ENCODE measurements at places on chromosomes 4 and X.

- no peak for DNase-seq
These were observed 48.6 kb upstream of the IGFBP7 start for GRCh38 chr4:57158762-57159161.

DNA sequence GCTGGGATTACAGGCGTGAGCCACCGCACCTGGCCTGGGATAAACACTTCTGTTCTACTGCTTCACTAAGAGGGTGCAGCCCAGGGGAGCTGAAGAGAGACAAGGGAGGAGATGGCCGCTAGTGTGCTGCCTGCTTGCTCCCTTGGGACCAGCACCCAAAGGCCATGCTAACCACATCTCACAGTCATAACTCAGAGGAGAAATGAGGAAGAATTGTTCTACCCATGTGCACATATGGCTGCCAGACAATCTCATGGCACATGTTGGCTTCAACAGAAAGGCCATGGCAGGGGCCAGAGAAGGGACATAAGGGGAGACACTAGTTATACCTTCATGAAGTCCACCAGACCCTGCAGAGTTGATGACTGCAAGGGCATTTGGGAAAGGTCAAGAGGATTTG, 22.4 kb downstream of the CLDN22 start:
- no peak for DNase-seq

DNA sequence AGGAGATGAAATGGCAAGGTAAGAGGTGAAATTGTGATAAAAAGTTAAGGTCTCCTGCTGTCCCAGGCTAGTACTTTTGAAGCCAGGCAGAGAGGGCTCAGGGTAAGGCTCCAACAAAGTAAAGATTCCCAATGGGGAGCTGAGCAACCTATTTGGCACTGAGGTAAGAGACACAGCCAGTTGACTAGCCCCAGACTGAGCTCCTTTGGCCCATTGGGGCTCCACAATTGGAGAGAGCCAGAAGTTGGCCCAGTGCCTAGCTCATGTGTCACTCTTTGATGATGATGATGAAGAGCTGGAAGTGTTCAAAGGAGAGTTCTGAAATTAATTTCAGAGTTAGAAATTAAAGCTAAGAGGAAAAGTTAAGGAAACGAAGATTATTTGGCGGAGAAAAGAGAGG, 94.6 kb downstream of the RLIM start:
- no peak for DNase-seq

DNA sequence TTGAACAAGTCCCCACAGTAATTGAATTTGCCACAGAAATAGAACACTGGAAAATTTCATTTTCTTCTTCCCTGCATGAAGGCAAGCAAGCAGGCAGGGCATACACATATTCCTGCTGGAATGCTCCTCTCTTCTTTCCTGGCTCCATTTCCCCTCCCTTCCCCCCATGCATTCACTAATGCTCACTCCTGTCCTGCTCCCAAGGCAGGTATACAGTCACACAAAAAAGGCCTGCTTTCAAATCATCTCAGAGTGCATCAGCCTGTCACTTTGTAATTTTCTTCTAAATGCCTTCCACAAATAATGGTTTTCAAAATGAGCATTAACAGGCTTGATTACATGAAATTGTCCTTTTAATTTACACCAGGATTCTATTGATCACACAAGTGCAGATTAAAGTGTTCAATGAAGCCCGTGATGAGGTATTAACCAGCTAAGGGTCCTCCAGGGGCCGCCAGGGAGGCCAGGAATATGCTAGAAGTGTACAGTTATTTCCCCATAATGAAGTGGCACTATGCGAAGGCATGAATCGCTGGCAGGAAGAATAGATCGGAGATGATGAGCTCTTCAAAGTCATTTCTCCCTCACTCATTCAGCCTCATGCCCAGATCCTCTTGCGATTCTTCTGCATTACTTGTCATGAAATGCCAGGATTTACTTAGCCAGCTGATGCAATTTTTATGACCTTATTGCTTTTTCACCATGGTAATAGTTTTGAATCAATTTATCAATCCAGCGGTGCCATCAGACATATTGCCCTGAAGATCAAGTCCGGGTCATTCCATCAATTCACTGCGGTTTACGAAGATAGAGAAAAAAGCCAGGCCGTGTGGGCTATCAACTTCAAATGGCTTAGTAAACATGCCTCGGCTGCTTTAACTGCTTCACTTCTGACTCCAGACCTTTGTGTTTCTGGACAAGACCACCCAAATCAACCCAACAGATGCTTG, 243.5 kb downstream of the GPAT3 start:
- no peak for DNase-seq

DNA sequence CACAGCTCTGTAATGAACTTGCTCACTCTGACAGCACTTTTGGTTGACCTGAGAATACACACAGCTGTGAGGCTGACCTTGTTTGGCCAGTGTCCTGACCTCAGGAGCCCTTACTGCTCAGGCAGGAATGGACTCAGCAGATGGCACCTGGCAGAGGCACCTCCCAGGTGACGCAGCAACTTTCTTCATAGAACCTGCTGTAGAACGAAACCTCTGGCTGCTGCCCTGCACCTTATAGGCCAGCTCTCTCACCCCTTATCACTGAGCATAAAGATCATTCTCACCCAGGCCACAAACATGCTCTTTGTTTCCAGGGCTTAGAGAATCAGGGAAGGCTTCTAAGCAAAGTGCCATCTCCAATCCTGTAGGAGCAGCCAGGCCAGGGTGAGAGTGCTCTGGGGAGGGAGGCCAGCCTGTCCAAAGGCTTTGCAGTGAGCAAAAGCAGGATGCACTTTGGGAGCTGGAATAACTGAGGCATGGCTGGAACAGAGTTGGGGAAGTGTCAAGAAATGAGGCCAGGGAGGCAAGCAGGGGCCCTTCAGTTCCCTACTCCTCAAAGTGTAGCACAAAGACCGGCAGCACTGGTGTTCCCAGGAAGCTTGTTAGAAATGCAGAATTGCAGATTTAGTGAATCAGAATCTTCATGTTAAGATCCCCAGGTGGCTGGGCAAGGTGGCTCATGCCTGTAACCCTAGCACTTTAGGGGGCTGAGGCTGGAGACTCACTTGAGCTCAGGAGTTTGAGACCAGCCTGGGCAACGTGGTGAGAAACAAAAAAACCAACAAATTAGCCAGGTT, 13.3 kb upstream of the CENPU start:
- DNase-seq, result no peak

DNA sequence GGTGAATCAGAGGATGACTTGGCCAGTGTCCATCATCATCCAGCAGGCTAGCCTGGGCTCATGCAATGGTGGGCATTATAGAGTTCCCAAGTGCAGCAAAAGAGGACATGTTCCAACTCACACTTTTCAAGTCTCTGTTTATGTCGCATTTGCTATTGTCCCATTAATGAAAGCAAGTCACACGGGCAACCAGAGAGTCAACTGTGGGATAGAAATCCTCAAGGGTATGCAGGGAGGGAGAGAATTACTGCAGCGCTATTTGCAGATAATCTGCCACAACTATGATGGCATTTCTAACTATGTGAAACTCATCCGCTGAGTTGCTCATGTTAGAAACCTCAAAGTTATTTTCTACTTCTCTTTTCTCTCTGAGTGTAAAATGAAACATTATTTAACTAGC, 78.5 kb upstream of the TAB3 start:
- no peak for DNase-seq

DNA sequence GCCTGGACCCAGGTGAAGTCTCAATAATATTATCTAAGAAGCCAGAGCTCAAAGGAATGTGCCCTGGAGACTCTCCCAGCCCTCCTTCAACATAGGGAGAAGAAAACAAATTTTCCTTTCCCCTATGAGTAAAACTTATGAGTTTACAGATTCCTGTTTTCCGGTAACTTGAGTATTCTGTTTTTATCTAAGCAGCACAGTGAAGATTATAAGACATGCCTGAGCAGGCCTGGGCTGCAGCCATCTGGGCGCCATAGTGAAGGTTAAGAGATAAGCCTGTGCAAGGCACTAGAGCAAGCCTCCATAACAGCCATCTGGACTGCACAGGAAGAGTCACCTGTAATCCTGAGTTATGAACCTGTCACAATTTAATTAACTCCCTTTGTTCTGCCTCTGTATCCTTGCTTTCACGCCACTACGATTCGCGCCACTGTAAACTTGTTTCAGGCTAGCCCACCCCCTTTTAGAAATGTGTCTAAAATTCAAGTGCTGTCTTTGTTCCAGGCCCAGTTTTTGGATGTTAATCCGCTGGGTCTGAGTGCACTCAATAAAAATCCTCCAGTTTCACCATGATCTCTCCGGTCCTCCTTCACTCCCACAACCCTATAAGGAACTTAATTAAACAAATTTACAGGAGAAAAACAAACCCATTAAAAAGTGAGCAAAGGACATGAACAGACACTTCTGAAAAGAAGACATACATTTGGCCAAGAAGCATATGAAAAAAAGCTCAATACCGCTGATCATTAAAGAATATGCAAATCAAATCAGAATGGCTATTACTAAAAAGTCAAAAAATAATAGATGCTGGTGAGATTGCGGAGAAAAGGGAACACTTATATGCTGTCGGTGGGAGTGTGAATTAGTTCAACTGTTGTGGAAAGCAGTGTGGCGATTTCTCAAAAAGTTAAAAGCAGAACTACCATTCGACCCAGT, 189.5 kb downstream of the APBB2 start:
- DNase-seq, result no peak

GRCh38 chrX:80766916-80767315, 42.8 kb downstream of the BRWD3 start:
- no peak for DNase-seq

All from NCI-H2081 treated with DMSO at 0.1 percent for 48 hours (cell line).